ENCODE measurements at places on chromosomes 5 and 9.
A peak's percentile ranks its signal among the peaks of the same experiment; 100 is the strongest.

- DNase-seq, result no peak
These were observed 361.0 kb downstream of the NFIB start for GRCh38 chr9:13952906-13953305.

- DNase-seq, result no peak
These were observed 95.7 kb downstream of the ANKH start for GRCh38 chr5:14775857-14776256.

- peak; percentile 84 for DNase-seq
These were observed 11.8 kb upstream of the ACTBL2 start for GRCh38 chr5:57494104-57495098.

DNA sequence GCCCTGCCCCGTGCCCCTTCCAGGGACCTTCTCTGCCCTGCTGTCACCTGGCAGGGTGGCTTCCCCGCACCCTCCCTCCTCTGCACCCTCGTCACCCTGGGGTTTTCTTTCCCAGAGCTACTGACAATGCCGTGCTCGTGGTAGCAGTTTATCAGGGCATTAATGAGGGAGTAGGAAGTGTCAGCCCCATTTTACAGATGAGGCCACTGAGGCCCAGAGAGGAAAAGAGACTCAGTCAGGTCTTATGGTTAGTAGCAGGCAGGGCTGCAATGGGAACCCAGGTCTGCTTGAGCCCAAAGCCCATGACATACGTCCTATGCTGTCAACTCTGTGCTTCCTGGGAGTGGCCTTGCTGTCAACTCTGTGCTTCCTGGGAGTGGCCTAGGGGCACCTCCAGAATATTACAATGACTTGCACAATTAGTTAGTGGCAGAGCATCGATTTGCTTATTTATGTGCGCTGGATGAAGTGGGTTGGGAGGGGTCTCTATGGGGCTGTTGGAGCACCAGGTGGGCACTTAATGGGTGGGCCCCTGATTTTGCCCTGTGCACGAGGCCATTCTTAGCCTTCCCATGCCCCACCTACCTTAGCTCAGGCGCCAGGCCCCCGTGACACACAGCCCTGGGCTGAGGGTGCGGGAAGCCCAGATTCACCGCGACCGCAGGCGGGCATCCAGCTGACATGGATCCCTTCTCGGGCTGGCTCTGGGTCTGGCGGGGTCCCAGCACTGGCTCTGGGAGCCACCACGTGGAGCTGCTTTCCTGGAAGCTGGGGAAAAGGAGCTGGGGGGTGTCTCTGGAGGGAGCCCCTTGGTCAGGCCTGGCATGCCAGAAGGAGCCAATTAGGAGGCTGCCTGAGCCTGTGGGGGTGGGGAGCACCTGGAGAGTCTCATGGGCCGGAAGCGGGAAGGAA, 82.0 kb upstream of the ORM1 start:
- no peak for DNase-seq

- DNase-seq, result no peak
These were observed 53.5 kb upstream of the IRX1 start for GRCh38 chr5:3542158-3542557.

GRCh38 chr9:24552526-24553182, 7.0 kb upstream of the IZUMO3 start:
- DNase-seq, result no peak

- peak; percentile 61 for DNase-seq
These were observed 292.5 kb downstream of the PARP8 start for GRCh38 chr5:50958852-50959457.

DNA sequence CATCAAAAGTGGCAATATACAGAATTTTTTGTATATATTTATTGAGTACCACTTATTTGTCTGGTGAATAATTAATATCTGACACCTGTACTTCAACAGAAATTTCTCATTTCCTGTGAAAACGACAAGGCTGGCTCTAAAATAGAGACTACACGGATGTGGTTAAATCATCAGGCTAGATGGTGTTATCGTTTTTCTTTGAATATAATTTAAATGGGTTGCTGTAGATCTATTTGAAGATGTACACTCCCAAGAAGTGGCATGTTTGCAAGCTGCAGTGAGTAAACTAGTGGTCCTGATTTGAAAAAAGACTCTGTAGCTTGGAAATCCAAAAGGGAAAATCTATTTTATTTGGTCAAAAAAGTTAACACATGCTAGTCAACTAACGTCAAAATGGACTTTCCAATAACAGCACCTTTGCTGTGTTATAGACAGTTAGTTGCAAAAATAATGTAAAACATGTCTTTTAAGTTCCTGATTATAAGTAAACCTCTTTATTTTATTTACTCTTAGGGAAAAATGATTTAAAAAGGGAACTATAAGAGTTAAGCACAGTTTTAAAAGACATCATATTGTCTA, 13.8 kb downstream of the ST8SIA4 start:
- DNase-seq, result no peak

GRCh38 chr5:58071566-58071965, 388.3 kb downstream of the PLK2 start:
- DNase-seq, result no peak

- DNase-seq, result no peak
These were observed 103.4 kb upstream of the SPRY4 start for GRCh38 chr5:142428036-142428772.

DNA sequence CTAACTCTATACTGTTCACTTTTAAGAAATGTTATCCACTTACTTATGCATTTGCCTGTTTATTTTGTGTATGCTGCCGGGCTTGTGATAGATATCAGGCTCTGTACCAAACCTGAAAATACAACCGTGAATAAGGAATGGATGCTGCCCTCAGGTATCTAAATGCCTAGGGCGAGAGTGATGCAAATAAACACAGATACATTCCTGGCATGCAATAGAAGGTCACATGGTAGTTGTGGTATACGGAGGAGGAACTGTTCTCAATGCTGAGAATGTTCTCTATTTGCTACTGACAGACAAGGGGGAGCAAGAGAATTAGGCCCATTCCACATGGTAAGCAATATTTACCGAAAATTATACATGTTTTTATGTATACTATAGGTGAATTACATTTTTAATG, 227.8 kb downstream of the ICE1 start:
- DNase-seq, result peak; percentile 7

GRCh38 chr9:34644766-34645314, 1.6 kb upstream of the GALT start:
- DNase-seq, result no peak

DNA sequence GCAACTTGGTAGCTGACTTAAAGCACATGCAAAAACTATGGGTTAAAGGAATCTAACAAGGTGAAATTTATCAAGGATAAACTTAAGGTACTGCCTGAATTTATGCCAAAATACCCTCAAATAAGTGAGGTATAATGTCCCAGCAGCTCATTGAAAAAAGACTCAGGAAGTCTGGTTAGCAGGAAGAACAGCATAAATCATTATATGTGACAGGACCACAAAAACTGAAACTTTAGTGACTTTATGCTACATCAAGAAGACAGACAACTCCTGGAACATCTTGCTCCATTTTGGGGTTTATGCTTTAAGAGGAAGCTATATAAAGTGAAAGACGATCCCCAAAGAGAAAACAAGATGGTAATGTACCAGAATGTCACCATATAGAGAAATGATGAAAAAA, 282.4 kb upstream of the ZNF462 start:
- DNase-seq, result no peak

All from T47D (cell line).